ENCODE measurements at places on chromosomes 7 and 10.

GRCh38 chr10:132454296-132455198 lies 57.5 kb downstream of the PWWP2B start:
- DNase-seq: no peak

DNA sequence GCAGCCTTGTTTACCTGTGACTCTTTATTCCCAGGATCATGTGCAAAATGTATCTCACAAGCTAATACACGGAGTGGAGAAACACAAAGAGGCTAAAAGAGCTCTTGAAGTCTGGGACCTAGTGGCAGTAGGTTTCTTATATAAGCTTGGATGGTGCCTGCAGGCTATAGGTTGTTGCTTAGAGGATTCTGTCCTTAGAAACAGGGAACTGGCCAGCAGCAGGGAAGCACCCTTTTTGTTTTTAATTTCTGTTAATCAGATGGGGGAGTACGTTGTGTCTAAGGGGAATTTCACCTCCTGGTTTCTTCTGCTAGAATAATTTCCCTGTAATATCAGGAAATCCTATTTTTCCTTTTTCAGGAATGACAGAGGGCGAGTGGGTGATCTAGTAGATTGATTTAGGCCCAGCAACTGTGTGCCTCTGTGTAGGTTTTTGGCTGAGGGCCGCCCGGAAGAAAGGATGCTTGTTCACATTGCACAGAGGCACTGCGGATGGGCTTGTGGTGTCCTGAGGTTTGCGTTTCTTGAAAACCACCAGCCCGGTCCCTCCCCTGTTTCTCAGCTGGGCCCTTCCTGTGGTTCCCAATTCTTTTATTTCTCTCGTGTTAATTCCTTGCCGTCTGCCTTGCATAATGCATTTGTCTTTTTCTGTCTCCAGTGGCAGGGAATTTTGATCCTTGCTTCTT lies 158.0 kb downstream of the CAMK1D start:
- DNase-seq: no peak

DNA sequence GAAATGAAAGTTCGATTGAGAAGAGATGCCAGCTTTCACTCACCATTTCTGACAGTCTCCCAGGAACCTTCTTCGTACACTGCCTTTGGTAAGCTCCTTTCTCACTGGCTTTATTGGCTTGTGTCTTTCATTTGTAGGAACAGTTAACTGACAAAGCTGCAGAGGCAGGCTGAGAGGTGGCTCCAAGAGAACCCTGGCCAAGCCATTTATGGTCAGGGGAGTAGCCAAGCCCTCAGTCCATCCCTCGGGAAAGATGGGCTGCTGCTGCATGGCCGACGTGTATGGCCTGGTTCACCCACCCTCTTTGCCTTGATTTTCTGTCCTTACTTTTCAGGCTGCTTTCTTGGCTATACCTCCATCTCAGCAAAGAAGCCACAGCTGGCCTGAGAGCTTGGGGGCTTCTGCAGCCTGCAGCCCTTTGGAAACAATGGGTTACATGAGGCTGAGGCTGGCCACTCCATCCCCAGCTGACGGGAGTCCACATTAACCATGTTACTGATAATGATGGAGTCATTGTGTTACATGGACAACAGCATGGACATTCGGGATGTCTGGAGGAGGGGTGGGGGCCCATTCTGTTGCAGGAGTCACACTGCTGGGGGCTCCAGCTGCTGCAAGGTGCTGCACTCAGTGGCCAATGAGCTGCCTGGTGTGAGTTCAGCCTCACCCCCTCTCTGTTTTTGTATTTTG lies at the start of gene OPALIN:
Gene OPALIN (minus strand): TSS at position 152 of the 690 bp plus-strand sequence. CDS start 106 bp downstream, at position 46.
- no peak for DNase-seq

DNA sequence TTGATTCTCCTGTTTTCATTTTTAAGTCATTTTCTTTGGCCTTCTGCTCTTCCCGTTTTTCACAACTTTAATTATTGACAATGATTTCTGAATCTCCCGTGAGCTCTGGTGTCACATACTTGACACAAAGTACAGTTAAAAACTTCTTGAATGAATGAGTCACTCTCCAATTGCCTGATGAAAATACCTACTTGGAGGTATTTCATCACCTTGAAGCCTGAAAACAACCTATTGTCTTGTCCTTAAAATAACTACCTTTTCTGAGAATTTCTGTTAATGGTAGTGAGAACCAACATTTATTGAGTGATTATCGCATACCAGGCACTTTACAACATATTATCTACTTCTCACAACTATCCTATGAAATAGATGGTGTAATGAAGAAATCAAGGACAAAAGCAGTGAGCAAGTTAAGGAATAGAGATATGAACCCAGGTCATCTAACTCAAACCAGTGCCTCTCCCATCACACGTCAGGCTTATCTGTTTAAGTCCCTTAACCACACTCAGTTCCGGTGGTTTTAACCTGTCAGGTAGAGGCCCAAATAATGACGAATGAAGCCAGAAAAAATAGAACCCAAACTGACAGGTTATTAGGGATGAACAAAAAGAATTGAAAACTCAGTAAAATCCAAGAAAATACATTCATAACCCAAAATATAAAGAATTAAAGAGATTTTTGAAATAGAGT lies 11.6 kb downstream of the BET1 start:
- no peak for DNase-seq
